ENCODE measurements at places on chromosomes 5 and 9.
A peak's percentile ranks its signal among the peaks of the same experiment; 100 is the strongest.

DNA sequence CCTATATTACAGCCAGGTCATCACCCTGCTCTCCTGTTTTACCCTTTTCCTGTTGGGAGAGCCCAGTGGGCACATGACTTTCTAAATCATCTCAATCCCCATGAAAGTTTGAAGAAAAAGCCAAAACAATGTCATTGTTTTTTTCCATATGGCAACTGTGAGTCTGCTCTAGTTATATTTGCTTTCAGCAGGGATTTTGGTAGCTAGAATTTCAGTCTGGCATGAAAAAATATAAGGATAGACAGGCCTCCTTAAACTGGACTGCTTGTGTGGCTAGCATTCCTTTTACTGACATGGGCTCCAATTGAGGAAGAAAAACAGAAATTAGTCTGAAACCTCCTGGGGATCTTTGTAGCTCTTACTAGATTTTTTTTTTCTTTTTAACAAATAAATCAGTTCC lies 25.6 kb downstream of the MOCS2 start:
- no peak for DNase-seq

- DNase-seq = peak; percentile 83
These were observed 182.2 kb upstream of the ANKRD55 start for GRCh38 chr5:56415356-56415765.

DNA sequence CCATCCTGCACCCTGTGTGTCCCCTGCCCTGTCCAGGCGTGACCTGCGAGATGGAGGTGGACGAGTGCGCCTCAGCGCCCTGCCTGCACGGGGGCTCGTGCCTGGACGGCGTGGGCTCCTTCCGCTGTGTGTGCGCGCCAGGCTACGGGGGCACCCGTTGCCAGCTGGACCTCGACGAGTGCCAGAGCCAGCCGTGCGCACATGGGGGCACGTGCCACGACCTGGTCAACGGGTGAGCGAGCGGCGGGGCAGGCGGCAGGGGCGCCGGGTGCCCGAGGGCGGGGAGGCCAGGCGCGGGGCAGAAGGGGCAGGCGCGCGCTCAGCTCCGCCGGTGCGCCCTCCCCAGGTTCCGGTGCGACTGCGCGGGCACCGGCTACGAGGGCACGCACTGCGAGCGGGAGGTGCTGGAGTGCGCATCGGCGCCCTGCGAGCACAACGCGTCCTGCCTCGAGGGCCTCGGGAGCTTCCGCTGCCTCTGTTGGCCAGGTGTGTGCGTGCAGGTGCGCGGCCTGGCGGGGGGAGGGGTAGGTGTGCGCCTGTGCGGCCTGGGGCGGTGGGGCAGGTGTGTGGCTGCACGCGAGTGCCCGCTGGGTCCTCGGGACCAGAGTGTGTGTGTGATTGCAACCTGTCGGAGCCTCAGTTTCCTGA lies 10.0 kb downstream of the CRB2 start:
- no peak for DNase-seq

DNA sequence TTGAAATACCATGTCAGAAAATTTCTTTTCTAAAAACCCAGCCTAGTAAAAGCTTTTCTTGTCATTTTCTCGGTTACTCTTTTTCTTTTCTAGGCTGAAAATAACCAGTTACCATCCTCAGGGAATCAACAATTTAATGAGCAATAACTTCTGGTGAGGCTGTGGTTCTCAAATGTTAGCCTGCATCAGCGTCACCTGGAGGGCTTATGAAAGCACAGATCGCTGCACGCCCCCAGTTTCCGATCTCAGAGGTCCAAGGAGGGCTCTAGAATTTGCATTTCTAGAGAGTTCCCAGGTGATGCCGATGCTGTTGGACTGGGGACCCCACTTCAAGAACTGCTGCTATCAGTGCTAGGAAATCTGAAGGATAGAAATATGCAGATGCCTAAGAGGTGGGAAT lies 28.9 kb upstream of the TLE1 start:
- DNase-seq = peak; percentile 9

GRCh38 chr5:161676103-161676502 lies 9.4 kb upstream of the GABRA6 start:
- peak; percentile 30 for DNase-seq

DNA sequence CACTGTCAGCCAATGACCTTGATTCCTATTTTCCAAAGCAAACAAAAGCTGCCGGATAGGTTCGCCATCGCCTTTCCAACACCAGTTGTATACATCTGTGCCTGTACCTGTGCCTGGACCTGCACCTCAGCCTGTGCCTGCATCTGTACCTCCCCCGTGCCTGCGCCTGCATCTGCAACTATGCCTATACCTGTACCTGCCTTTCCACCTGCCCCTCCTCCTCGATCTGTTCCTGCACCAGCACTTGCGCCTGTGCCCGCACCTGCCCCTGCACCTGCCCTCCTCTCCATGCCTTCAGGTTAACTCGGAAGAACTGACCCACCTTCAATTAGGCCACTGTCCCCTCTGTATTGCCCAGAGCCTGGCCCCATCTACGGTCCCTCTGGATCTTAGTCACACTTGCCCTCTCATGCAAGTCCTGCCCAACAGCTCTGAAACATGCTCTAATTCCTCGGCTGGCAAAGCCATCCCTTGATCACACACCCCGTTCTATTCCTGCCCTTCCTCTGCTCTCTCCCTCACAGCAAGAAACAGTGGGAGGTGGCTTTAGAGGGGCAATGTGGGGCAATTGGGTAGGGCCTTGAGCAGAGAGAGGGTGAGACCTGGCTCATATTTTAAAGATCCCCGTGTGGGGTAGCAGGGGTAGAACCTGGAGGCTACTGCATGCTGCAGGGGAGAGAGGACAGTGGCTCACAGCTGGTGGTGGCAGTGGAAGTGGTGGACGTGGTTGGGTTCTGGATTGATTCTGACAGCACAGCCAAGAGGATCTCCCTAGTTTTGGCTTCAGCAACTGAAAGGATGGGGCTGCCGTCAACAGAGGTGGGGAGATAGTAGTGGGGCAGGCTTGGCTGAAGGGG lies 59.6 kb upstream of the PHYKPL start:
- DNase-seq = no peak

GRCh38 chr5:156137071-156137869 lies 189.7 kb upstream of the SGCD start:
- no peak for DNase-seq

DNA sequence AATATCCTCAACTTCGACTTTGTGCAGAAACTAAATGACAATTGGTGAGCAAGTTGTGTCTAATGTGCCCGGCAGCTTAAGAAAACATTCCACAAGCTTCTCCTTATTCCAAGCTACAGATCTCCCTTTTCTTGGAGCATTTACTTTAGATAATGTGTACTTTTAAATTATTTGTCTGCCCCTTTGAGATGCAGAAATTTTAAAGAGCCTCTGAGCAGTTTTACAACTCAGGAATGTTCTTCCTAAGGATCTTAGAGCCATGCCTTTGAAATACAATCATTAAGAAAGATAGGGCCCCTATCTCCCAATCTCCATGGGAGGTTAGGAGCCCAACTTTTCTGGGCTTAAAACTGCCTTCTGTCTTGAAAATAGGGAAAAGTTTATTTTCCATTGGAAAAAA lies 723.7 kb upstream of the COX7C start:
- DNase-seq = no peak

GRCh38 chr5:94316916-94317838 lies 301.2 kb downstream of the KIAA0825 start:
- peak; percentile 2 for DNase-seq

GRCh38 chr5:170701334-170701733 lies 82.2 kb upstream of the GABRP start:
- no peak for DNase-seq

GRCh38 chr5:177188775-177189174 lies 55.2 kb downstream of the NSD1 start:
- no peak for DNase-seq
